ENCODE measurements at places on chromosomes 4 and X. TPM values are rescaled to one million over a fixed set of nuclear protein-coding genes. Genes with fewer than 3 reads are reported as not detected.

The MTTP gene
- 0.26 TPM for total RNA-seq

The F8A3 gene
- total RNA-seq: 5.5 TPM

The PPP2R2C gene
- total RNA-seq: 9.4 TPM

The PPEF2 gene
- total RNA-seq: 0.16 TPM

The RHOXF2B gene
- total RNA-seq: not detected

GRCh38 chr4:158914218-158914617, 145.4 kb downstream of the FNIP2 start:
- no peak for DNase-seq

DNA sequence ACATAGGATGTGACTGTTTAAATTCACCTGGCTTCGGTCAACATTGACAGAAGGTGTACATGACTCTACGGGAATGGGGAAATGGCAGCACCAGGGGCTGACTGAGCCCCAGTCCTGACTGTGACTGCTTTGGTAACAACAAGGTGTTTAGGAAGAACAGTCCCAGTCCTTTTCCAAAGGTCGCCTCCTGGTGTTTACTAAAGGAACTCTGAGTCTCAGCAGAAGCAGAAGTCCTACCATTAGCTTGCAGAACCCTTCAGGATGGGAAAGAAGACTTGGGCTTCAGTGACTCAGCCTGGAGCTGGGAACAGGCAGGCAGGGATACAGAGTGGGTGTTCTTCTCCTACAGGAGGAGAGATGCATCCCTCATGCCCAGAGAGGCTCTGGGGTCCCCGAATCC, 103.3 kb downstream of the MGST2 start:
- DNase-seq: no peak

DNA sequence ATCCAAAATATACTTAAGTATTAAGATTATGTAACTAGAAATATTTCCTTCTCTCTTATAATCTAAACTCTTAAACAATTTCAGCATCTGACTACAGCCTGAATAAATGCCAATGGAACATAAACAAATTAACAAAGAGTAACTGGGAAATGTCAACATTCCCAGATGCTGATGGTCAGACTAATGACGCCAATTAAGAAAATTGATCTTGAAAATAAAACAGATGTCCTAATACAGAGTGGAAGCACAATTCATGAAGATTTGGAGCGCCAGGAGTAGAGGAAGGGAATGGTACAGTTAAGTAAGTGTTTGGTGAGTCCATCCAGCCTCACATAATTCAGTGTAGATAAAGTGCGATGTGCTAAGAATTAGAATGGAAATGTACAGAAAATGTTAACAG, 203.7 kb upstream of the NWD2 start:
- no peak for DNase-seq

DNA sequence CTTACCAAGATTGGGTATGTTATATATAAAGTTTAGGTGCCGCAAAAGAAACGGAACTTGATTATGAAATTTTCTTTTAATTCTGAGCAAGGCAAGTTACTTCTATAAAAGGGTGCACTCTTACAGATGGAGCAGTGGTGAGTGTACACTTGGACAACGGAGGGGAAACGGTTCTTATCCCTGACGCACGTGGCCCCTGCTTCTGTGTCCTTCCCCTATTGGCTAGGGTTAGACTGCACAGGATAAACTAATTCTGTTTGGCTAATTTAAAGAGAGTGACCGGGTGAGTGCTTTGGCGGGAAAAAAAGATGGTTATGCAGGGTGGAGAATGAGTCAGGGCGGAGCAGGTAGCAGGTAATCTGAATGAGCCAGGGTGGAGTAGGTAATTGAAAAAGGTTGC, 149.5 kb downstream of the GC start:
- no peak for DNase-seq

- no peak for DNase-seq
Measured at GRCh38 chrX:20042221-20042620, 51.4 kb upstream of the BCLAF3 start.

DNA sequence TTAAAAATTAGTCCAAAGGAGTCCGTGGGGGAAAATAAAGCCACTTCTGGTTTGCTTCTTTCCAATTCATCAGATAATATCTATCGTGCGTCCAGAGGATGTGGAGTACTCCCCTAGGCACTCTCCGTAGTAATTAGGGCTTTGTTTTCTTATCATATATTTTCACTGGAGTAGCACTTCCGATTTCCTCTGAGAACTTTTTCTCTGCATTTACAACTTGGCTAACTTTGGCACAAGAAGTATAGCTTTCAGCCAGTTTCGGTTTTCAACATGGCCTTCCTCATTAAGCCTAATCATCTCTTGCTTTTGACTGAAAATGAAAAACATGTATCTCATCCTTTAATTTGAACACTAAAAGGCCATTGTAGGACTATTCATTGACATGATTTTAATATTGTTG, 80.5 kb downstream of the CASP3 start:
- no peak for DNase-seq

- DNase-seq: no peak
Measured at GRCh38 chr4:605702-606425, 19.5 kb upstream of the PDE6B start.

DNA sequence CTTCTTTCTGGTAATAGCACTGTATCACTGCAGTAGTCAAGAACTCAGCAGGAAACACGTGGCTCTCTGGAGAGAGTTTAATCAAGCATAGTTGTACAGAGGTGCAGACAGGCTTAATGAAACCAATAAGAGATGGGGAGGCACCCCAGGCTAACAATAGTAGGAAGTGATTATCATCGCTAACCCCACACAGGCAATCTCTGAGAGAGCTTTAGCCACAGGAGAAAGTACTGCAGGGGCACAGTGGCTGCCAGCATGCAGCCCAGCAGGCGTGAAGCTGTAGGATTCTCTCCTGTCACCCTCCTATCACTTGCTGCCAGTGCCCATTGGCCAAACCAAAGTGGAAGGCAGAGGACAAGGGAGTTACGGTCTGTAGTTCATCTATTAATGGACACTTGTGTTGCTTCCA, 450.0 kb upstream of the RASGEF1B start:
- DNase-seq: no peak

DNA sequence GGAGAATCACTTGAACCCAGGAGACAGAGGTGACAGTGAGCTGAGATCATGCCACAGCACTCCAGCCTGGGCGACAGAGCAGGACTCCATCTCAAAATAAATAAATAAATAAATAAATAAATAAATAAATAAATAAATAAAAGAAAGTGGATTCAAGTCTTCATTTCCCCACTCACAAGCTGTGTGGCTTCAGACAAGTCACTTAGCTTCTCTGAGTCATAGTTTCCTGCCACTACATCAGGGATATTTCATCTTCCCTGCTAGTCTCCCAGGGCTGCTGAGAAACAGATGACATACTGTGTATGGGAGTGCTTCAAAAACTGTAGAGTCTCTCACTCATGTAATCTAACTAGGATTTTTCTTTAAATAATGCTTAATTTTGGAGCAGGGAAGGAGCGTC, 37.2 kb downstream of the TBC1D9 start:
- no peak for DNase-seq

DNA sequence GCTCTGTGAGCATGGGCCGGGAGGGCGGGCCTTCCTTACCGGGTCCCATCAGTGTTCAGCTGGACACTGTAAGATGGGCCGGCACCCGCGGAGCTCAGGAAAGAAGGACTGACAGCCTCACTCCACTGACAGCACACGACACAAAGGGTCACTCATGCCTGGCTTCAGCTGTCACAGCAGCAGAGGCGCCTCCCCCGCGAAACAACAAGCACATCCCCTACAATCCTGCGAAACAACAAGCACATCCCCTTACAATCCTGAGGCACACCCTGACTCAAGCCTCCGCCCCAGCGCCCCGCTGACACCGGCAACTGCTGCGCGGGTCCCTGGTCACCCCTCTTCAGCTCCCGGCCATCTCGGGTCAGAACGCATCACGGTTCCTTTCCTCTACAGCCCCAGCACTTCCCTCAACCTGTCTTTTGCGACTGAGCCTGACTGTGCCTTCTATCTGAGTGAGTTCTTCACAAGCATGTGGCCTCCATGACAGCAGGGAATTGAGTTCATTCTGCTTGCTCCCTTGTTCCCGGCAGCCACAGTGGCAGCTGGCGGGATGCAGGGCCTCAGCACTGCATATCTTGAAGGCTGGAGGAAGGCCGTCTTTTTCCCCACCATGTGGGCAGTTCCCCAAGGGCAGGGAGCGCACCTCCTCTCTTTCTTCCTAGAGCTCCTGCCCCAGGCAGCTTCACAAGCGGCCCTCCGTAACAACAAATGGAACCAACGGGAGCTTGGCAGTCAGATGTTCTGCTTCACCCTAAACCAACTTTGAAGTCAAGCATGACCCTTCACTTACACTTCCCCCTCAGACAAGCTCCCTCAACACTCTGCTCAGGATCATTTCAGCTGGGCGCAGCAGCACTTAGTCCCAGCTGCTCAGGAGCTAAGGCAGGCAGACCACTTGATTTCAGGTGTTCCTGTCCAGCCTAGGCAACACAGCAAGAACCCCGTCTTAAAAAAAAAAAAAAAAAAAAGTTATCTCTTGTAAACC, 39.6 kb downstream of the SCD5 start:
- DNase-seq: no peak
